ENCODE measurements at places on chromosomes 6 and 20.

DNA sequence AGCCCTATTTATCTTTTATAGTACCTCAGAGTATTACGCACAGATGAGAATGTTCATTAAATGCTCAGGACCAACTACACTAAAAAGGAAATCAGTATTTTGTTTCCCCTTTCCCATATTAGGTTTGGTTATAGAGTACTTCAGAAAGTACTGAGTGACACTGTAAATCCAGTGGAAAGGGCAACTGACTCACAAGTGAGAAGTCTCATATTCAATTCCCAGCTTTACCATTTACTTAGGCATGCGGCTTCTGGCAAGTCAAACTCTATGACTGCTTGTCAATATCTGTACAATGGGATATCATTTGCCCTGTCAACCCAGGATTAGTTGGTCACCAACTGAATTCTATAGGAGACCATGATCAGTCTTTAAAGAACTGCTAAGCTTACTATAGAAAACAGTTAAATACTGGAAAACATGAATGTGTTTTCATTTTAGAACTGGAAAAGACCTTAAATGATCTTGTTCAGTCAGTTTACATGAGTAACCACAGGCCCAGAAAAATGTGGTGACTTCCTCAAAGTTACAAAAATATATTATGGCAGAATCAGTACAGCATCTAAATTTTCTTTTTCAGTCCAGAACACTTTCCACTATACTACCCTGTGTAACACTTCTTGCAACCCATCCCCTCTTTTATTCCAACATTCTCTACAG is 3.6 kb downstream of the MAP3K7 start:
- no peak for DNase-seq

DNA sequence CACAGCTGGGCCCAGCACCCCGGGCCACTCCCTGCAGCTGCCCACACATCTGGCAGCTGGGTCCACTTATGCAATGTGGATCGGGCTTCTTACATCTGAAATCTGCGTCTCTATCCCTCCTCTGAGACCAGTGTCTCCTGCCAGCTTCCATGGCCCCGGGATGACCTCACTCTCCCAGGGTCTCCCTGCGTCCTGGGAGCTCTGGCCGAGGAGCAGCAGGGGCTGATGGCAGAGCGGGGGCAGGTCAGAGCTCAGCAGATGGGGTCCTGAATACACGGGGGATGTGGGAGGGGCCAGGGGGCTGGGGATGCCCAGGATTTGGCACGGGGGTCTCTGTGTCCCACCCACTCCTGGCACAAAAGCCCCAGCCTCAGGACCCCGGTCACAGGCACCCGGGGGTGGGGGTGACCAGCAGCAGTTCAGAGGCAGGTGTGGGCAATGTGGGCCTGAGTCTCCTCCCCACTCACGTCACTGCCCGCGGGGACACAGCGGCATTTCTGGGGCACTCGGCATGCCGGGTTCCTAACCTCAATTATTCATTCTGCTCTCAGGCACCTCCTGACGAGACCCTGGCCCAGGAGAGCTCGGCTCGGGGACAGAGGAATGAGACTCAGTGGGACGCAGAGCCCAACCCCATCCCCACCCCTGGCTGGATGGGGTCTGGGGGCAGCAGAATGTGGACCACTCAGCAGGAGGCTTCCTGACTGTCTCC is 16.4 kb downstream of the CHRNA4 start:
- DNase-seq: no peak

DNA sequence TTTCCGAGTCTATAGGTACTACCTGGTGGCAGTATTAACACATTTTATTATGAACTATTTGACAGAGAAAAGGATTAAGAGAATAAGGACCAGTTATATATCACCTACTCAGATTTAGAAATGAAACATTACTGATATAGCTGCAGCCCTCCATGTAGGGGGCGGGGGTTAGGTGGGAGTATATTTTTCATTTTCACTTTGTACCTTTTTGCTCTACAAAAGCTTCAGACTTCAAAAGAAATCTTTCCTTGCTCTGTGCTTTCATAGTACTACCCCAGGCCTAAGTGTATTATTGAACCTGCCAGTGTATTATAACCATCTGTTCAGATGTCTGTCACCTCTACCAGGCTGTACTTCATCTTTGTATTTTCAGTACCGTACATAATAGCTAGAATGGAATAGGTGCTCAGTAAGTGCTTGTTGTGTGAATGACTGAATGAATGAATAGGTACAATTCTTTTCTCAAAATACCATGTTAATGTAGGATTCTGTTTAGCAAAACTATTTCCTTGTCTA is 43.0 kb downstream of the CDKAL1 start:
- DNase-seq: no peak

DNA sequence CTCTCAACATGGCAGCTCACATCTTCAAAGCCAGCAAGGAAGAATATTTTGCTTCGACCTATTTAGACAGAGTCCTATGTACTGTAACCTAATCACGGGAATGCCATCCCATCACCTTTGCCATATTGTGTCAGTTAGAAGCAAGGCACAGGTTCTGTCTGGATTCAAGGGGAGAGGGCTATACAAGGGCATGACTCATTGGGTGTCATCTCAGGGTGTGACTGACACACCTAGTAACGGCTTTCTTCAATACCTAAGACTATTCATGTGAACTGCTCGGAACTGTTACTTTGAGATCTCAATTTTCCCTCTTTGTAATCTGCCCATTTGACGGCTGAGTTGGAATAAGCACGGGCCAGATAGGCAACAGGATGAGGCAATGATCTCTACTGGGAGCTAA is 135.6 kb upstream of the HDGFL1 start:
- no peak for DNase-seq

GRCh38 chr6:46626228-46626909 is 26.2 kb downstream of the CYP39A1 start:
- no peak for DNase-seq

Data from activated CD8-positive, alpha-beta memory T cell treated with anti-CD3 and anti-CD28 coated beads, Interleukin-2, amount 50 U/mL, for 4 hours (primary cell).